ENCODE measurements at places on chromosomes 7 and 10.

GRCh38 chr7:46741938-46742540, 821.0 kb upstream of the IGFBP3 start:
- DNase-seq, result no peak

- DNase-seq, result no peak
These were observed 616.9 kb downstream of the PTPRN2 start for GRCh38 chr7:157970744-157971143.

DNA sequence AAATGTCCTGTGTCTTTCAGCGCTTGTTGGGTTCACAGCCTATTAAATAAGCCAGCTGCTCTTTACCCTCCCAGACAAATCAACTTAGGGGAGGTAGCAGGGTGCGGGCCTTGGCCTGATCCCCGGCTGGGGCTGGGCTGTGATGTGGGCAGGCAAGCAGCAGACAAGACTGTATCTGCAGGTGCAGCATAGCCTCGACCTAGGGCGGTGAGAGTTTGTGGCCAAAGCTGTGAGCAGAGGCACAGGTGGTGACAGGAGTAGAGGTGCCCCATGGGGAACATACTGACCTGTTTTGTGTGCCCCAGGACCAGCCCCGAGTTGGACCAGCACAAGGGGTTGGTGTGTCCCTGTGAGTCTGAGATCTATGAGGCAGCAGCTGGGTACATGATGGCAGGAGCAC, 885.4 kb downstream of the ZNF37A start:
- DNase-seq, result no peak

DNA sequence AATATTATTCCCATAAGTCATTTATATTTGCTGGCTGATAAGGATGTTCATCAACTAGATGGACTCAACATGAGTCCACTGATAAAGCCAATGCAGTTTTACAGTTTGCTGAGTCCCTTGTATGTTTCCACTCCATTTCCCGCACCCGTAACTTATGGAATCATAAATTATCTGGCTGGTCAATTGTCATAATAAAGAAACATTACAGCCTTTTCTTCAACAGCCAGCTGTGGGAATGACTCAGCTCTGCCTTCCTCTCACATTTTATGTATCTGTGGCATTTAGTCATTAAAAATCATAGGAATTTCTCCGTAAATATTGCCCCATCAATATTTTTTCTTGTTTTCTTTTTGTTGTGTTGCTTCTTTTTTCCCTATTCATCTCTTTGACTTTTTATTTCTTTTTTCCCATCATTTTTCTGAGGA, 22.3 kb upstream of the TMEM26 start:
- no peak for DNase-seq

DNA sequence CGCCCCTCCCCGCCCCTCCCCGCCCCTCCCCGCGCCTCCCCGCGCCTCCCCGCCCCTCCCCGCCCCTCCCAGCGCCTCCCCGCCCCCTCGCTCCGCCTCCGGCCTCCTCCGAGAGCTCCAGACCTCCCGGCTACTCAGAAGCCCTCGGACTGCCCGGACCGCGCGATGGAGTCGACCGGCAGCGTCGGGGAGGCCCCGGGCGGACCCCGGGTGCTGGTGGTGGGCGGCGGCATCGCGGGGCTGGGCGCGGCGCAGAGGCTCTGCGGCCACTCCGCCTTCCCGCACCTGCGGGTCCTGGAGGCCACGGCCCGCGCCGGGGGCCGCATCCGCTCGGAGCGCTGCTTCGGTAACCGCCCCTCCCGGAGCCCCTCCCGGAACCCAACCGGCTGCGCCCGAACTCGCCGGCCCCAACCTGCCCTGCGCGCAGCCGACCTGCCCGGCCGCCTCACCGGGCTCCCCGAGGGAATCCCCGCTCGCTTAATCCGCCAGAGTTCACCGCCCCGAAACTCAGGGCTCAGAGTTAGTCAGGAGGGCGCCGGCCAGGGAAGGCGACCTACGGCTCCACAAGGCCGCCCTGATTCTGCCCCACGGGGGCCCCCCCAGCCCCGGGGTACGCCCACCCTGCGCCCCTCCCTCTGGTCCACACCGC, at the start of gene PAOX:
PAOX (plus strand) TSS at position 111 of the 649 bp plus-strand sequence; CDS start at position 166, 55 bp downstream.
- DNase-seq, result no peak

- peak; percentile 62 for DNase-seq
These were observed 23.3 kb downstream of the YAE1 start for GRCh38 chr7:39589323-39590111.

GRCh38 chr7:112877691-112878460, 87.7 kb upstream of the TMEM168 start:
- no peak for DNase-seq

DNA sequence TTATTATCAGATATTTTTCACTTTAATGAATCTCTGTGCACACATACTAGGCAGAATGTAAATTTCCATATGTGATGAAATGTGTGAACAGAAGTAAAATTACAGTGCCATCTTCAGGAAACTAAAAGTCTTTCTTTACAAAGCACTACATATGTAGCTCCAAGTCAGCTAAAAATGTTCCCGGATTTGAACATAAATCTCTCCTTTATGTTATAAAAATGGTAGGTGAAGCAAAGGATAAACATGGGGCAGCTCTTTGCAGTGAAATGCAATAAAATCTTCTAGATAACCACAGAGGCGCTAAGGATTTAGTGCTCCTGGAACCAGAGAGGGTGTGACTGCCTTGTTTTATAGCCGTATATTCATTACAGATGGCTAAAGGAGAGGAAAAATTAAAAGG, 104.9 kb upstream of the C7orf33 start:
- no peak for DNase-seq

DNA sequence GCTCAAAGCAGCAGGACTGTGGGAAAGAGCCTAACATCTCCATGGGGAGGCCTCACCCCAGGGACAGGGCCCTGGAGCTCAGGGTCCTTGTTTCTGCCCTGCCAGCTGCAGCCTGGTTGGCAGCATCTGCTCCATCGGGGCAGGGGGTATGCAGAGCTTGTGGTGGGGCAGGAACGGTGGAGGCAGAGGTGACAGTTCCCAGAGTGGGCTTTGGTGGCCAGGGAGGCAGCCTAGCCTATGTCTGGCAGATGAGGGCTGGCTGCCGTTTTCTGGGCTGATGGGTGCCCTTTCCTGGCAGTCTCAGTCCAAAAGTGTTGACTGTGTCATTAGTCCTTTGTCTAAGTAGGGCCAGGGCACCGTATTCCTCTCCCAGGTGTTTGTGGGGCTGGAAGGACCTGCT, 12.2 kb upstream of the AHCYL2 start:
- no peak for DNase-seq

DNA sequence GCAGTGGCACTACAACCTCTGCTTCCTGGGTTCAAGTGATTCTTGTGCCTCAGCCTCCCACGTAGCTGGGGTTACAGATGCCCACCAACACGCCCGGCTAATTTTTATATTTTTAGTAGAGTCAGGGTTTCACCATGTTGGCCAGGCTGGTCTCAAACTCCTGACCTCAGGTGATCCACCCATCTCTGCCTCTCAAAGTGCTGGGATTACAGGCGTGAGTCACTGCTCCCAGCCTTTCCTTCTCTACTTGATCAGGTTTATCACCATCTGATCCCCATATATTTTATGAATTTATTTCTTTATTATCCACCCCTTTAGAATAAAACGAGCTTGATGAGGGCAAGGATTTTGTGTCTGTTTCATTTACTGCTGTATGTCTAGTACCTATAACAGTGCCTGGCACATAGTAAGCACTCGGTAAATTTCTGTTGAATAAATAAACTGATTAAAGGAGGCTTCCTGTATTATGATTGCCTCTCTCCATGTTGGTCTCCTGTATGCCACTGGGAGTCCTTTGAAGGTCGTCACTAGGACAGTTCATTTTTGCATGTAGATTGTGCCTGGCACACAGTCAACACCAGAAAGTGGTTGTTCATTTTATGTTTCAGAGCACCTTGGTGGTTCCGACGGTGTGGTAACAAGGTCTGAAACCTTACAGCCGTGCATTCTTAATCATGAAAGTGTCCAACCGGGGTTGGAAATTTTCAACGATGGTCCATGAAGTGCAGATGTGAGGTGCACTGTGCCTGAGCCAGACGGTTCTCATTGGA, 9.6 kb upstream of the EIF3A start:
- DNase-seq, result peak; percentile 54

- peak; percentile 85 for DNase-seq
These were observed 112.5 kb upstream of the RHEB start for GRCh38 chr7:151631953-151632749.

- no peak for DNase-seq
These were observed 71.3 kb upstream of the CSTF2T start for GRCh38 chr10:51770709-51771108.

DNA sequence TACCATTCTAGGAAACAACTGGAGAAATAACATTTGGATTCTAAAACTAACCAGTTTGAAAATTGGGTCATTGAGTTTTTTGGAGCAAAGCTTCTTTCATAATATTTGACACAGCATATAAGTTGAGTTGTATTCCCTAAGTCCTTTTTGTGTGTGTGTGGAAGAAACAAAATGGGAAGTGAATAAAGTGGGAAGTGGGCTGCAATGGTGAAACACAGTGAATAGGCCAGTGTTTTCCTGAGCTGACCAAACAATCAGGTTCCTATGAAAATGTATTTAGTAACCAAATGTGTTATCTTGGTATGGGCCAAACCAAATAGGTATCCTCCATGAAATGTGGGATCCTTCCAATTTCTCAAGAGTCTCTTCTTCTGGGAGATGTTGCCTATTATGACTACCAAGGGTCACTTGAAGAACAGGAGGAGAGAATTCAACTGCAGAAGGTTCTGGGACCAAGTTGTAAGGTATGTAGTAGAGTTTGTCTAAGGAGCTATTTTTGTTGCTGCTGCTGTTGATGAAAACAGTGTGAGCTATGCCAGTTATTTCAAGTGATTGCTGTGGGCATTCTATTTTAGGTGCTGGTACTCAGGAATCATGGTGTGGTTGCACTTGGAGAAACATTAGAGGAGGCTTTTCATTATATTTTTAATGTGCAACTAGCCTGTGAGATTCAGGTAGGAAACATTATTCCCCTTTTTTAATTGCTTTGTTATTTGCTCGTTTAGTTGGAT, 88.3 kb upstream of the MXI1 start:
- no peak for DNase-seq

GRCh38 chr10:103757531-103758293, 97.7 kb downstream of the SH3PXD2A start:
- peak; percentile 57 for DNase-seq

DNA sequence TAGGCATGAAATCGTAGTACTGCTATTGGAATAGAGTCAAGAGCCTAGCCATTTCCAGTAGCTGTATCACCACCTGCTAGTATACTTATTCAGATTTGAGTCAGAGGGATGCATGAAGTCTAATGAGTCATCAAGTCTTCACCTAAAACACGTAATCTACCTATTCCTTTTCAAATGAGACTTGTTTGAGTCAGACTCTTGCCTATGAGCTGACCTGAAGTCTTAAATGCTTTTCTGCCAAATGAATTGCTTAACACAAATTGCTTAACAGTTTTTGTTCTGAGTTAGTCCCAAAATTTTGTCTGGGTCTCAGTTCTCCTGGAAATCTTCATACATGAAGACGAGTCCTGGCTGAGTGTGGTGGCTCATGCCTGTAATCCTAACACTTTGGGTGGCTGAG, 165.2 kb downstream of the GNAT3 start:
- no peak for DNase-seq

DNA sequence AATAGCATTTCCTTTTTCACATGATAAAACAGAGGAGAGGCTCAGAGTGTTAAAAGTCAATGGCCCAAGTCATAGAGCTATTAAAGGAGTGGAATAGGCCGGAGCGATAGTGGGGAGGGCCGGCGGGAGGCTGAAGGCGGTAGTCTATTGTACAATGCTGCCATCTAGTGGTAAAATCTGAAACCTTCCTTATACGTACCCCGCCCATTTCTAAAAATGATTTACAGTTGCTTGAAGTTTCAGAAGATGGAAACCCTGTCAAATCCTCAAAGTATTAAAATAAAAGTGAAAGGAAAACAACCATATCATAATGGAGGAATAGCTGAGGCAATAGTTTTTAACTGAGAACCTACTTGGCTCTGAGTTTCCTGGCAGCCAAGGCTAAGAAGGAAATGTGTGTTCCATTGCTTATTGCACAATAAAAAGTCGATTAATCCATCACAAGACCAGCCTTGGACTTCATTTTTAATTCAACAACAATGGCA, 209.1 kb downstream of the CCSER2 start:
- DNase-seq, result peak; percentile 60

DNA sequence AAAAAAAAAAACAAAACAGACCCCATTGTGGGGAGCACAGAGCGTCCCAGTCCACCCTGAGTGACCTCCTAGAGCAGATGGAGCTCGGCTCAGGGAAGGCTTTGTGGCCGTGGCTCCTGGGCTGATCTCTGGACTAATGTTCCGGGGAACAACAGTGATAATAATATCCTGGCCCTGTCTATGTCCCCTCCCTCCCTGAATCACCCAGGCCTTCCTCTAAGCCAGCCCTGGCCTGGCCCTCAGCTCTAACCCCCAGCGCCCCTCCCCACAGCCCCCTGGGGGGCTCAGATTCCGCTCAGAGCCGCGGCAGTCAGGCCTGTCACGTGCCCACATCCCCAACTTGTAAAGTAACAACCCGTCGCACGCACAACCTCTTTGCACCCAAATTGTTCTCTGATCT, 48.3 kb downstream of the MICALL2 start:
- DNase-seq, result no peak

DNA sequence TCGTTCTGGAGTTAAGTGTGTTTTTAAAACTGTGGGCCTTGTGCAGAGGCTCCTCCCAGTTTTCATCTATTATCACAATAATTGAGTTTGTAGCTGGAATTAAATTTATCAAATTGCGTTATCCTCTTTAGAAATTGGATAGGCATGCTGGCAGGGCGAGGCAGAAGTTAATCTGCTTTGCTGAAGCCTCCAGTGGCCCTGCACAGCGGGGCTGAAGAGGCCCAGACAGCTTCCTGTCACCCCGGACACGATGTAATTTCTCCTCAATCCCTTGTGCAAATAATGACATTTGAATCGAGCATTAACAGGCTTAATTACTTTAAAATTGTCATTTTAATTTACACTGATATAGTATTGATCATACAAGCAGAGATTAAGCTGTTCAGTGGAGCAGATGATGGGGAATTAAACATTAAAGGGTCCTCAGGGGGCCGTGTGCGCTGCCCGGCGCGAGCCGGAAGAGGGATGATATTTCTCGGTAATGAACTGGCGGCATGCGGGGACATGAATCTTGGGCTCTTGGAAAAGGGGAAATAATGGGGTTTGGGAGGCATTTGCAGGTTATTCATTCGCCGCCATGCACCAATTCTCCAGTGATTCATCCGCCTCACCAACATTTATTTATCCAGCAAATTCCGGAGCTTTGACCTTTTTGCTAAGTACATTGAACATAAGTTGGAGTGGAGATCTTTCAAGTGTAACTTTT, 118.5 kb downstream of the NKX6-2 start:
- no peak for DNase-seq

DNA sequence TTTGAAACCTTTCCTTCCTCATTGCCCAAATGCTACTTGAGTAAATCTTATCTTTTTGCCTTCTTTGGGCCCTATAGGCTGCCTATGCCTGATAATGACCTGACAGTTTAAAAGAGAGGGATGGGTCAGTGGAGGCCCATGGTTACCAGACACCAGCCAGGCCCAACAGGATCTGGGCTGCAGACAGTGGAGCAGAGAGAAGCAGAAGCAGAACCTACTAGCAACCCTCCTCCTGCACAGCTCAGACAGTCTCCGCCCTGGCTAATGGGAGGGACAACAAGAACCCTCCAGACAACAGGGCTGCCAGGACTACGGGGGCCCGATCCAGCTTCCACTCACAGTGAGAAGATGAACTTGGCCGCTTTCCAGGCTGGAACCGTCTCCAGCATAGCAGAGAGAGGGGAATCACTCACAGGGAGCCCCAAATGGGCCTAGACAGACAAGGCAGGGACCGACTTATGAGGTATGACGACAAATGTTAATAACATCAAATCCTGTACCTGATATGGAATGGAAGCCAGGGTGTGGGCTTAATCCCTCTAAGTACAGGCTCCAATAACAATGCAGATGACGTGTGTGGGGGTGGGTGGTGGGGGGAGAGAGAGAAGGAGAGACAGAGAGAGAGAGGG, 31.7 kb upstream of the DGKI start:
- no peak for DNase-seq
